ENCODE measurements at places on chromosomes 7 and 10.

GRCh38 chr7:35365523-35365922 is 111.6 kb upstream of the TBX20 start:
- no peak for DNase-seq

- no peak for DNase-seq
Measured at GRCh38 chr7:153433223-153433622, 619.0 kb upstream of the DPP6 start.

- DNase-seq = no peak
Measured at GRCh38 chr10:127888521-127889312, 4.0 kb downstream of the CLRN3 start.

DNA sequence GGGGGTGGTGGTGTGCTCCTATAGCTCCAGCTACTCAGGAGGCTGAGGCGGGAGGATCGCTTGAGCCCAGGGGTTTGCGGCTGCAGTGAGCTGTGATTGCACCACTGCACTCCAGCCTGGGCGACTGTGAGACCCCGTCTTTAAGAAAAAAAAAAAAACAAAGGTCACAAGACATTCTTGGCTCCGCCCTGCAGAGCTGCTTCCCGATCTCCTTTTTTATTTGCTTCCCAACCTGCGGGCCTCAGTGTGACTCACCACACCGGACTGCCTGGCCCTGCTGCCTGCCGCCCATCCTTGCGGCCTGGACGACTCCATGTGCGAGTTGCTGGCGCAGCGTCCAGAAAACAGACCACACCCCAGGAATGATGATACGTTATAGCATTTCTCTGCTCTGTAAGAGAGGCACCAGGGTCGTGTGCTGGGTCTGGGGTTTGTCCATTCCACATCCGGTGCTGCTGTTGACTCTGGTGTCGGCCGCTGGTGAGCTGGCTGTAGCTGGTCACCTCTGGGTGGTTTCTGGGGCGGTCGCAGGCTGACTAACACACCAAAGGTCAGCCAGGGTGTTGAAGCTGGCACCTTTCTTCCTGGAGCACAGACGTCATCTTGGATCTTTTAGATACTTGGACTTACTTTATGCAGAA is 123.6 kb downstream of the TCF7L2 start:
- DNase-seq = no peak

GRCh38 chr10:79615577-79615976 is 4.8 kb downstream of the SFTPA1 start:
- DNase-seq = no peak

DNA sequence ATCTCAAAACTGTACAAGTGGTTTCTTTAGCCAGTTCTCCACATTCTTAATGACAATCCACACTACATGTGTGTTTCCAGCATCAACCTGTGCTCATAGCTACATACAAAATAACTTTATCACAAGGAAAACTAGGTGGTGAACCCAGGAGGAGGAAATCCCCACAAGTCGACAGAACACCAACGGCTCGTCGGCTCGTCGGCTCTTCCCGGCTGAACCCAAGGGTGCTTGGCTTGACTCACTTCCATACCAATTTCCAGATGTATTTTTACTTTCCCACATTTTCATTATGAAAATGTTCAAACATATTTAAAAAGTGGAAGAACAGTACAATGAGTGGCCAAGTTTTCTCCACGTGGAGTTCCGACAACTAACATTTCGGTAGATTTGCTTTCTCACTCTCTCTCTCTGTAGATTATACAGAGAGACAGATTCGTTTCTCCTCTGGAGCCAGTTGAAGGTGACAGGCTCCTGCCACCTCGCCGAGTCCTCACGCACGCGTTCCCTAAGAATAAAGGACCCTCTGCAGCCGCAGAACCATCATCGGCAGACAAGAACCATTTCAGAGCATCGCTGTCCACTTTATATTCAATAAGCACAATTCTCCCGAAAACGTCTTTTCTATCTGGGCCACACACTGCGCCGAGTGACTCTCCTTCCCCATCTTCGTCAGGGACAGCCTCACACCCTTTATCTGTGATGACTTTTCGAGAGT is 53.3 kb downstream of the DIP2C start:
- DNase-seq = no peak

- no peak for DNase-seq
Measured at GRCh38 chr10:131842351-131843088, 58.3 kb upstream of the PPP2R2D start.

DNA sequence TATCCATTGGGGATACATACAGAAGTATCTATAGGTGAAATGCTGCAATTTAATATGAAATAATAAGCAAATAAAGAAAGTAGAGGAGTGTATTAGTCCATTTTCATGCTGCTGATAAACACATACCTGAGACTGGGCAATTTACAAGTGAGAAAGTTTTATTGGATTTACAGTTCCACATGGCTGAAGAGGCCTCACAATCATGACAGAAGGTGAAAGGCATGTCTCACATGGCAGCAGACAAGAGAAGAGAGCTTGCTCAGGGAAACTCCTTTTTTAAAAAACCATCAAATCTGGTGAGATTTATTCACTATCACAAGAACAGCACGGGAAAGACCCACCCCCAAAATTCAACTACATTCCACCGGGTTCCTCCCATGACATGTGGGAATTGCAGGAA is 82.8 kb upstream of the TRIM24 start:
- no peak for DNase-seq

DNA sequence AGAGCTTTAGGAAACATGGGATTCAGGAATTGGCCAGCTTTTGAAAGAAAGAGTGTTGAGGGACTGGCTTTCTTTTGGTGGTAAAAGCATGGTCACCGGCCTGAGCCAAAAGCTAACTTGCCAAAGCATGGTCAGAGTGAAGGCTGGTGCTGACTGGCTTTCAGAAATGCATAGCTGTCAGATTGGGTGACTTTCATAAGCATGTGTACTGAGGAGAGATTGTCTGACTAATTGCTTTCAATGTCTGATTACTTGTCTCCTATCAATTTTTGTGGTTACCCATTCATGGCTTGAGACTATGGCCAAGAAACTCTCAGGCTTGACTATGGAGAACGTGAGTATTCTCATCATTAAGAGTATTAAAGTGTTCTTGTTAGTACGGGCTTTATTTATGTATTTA is 28.2 kb downstream of the ZNF25 start:
- no peak for DNase-seq

- no peak for DNase-seq
Measured at GRCh38 chr10:6995831-6996230, 415.0 kb downstream of the SFMBT2 start.

GRCh38 chr10:121683816-121684215 is 85.6 kb upstream of the FGFR2 start:
- DNase-seq = no peak

DNA sequence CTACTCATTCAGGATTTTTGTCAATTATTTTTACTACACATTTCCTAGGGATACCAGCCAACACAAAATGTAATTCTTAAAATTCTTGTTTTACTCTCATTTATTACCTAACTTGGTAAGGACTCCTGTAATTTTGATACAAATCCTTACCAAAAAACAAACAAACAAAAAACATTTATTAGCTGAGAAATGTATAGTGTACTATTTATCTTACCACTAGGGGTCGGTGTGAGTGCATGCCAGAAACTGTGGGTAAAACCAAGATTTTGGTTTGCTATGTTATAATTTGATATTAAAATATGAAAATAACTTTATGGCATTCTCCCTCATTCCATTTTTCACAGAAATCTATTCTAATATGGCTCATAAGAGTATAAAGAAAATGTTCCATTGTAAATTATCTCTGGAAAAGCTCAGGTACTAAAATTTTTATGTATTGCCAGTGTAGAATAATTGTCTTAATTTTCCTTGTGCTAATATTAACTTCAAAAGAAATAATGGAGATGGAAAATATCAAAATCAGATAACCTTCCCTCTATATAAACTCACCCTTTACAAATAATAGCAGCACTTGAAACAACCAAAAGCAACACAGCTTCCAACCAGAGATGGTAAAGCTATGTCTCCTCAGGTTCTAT is 290.8 kb upstream of the PCDH15 start:
- DNase-seq = no peak

- DNase-seq = no peak
Measured at GRCh38 chr7:4225881-4226523, 456.1 kb upstream of the FOXK1 start.

DNA sequence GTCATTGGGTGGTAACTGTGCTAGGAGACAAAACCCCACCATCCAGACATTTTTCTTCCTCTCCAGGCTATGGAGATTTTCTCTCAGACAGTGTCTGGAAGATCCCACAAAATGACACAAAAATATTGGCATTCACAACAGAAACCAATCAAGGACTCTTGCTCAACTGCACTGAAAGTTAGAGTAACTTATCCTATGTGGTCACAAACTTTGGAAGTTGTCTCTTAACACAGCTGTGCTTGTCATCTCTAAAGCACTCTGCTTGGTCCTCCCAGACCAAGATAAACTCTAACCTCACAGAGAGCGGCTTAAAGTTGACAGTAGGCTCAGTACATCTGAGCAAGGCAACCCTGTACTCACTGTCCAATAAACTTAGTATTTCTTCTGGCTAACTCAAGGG is 74.9 kb downstream of the AKR1C4 start:
- no peak for DNase-seq

DNA sequence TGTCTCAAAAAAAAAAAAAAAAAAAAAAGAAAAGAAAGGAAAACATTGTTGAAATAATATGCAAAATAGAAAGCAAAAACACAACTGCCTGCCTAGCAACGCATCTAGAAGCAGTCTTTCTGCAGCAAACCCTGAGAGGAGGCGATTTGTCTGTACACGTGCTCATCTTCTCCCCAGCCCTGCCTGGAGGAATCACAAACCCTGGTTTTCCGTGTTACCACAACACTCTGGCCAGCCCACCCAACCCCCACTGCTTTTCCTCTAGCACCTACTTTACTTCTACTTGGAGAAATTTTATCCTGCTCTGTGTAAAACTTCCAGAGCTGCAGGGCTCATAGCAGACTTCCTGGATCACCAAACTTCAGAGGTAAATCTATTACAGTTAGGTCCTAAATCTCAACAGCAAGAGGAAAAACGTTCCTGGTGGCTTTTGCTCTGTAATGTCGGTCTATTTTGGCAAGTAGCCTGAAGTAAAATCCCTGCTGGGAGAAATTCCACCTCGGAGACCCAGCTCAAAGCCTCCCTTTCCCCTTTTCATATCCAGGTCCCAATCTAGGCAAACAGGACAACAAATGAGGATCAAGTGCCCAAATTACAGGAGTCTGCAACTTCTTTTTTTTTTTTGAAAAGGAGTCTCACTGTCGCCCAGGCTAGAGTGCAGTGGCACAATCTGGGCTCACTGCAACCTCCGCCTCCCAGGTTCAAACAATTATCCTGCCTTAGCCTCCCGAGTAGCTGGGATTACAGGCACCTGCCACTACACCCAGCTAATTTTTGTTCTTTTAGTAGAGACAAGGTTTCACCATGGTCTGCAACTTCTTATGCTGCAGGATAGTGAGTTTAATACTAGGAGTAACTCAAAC is 91.6 kb downstream of the DNMBP start:
- DNase-seq = no peak

GRCh38 chr10:30968711-30969110 is 63.0 kb downstream of the ZNF438 start:
- DNase-seq = no peak

DNA sequence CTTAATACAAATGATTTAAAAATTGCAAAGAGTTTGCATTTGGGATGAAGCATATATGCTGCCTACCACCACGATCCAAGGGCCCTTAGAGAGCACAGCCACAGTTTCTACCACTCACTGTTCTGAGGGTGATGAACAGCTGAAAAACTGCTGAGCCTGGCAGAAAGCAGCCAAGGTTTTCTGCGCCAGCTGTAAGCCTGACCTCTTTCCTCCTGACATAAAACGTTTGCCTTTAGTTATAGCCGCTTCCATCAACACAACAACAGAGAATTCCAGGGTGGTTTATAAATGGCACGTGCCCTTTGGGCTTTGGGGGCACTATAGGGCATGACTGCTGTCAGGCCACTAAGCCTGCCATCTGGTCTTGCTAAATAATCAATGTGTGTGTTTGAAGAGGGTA is 222.8 kb downstream of the RELN start:
- no peak for DNase-seq

DNA sequence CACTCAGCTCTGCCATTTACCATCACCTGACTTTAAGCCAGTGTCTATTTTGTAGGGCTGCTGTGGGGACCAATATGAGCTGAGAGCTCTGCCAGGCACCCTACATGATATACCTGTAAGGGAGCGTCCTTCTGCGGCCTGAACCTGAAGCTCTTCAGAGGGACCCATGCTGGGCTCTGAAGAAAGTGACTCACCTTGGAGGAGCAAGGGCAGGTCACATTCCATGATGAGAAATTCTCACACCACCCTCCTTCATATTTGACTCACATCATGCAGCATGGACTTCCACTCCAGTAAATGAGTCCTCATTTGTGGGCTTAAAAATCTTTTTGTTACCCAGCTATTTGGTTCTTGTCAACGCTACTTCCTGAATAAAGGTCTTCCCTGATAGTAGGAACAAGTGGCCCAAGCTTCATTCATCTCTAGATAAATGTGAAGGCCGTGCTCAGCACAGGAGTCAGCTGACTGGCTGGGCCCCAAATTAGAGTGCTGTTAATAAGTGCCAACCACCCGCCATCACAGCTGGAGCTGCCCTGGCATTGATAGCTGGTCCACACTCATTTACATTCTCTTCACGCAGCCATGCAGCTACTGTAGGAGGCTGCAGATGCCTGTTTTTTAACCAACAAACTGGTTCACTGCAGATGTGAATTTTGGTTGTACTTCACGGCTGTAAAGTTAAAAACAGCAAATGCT is 78.4 kb downstream of the RNF216 start:
- no peak for DNase-seq

DNA sequence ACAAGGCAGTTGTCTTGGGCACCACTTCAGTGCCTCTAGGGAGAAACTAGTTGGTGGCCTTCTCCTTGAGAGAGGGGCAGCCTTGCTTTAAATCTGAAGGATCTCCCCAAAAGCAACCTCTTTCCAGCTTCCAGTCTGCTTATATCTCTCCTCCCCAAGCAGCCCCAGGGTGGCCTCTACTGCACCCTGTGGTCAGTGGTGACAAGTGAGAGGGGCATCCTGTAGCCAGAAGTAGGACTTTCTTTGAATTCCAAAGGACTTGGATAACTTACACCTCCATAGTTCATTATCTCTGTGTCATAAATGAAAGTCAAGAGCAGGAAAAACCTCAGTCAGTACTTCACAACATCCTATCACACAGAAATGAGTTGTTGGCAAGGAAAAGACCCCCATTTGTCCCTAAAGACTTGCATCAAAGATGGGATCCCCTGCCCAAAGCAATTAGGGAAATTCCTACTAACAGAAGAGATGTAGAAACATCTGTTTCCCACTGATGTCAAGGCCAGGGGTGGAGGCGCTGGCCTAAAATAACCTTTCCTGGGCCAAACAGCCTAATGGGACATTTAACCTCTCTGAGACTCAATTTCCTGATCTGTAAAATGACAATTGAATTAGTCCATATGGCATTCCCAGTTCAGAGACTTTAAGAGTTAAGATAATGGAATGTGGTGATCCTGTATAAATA is 44.0 kb upstream of the ANKRD1 start:
- DNase-seq = no peak

GRCh38 chr10:81036257-81036656 is 498.6 kb downstream of the SH2D4B start:
- DNase-seq = no peak

- DNase-seq = no peak
Measured at GRCh38 chr7:108078211-108078673, 51.9 kb downstream of the LAMB4 start.

GRCh38 chr10:59382831-59383295 is 20.5 kb upstream of the FAM13C start:
- DNase-seq = no peak

- DNase-seq = no peak
Measured at GRCh38 chr7:21023841-21024484, 237.3 kb upstream of the SP8 start.

GRCh38 chr7:156818133-156818532 is 74.8 kb downstream of the LMBR1 start:
- no peak for DNase-seq

- DNase-seq = peak; percentile 55
Measured at GRCh38 chr10:88152728-88153133, 289.3 kb downstream of the PTEN start.
